Right lung (tissue), 10 donors: ENCODE measurements at places on chromosomes 1 and 21. TPM values are rescaled to one million over a fixed set of nuclear protein-coding genes. Genes with fewer than 3 reads are reported as not detected.

Gene FCRLB
- polyA plus RNA-seq: 0.51 TPM

Gene FCRL2
- polyA plus RNA-seq: 0.27 TPM

Gene S100A3
- polyA plus RNA-seq: not detected

Gene HSPB7
- 11.2 TPM for polyA plus RNA-seq
